ENCODE measurements at places on chromosomes 6 and 20.

DNA sequence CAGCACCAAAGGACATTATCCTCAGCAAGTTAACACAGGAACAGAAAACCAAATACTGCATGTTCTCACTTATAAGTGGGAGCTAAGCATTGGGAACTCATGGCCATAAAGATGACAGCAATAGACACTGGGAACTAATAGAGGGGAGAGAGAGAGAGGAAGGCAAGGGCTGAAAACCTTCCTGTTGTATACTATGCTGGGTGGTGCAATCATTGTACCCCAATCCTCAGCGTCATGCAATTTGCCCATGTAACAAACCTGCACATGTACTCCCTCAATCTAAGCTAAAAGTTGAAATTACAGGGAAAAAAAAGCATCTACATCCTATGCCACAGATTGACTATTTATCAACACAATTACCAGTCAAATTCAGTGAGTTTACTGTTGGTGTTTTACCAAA is 20.0 kb upstream of the VNN1 start:
- DNase-seq = no peak

GRCh38 chr6:156866220-156867015 is 89.2 kb downstream of the ARID1B start:
- peak; percentile 46 for DNase-seq

GRCh38 chr20:41897708-41898107 is 279.5 kb upstream of the CHD6 start:
- no peak for DNase-seq

DNA sequence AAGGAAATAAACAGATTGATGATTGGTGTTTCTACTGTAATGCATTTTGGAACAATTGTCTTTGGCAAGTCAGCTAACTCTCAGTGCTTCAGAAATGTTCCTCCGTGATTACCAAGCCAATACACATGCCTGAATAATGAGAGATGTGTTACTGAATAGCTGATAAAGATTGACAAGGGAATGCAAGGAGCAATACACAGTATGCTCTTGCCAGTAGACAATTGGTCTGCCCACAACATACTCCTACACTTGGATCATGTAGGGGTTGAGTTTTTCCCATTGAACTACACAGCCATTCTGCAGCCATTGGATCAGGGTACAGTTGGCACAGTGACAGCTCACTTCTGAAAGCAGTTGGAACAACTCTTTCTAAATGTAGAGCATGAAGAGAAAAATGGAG is 5.6 kb upstream of the GJB7 start:
- DNase-seq = no peak

GRCh38 chr6:109348226-109348625 is 34.0 kb downstream of the CD164 start:
- DNase-seq = no peak

- DNase-seq = no peak
Measured at GRCh38 chr6:157213426-157213825, 109.9 kb downstream of the TMEM242 start.

DNA sequence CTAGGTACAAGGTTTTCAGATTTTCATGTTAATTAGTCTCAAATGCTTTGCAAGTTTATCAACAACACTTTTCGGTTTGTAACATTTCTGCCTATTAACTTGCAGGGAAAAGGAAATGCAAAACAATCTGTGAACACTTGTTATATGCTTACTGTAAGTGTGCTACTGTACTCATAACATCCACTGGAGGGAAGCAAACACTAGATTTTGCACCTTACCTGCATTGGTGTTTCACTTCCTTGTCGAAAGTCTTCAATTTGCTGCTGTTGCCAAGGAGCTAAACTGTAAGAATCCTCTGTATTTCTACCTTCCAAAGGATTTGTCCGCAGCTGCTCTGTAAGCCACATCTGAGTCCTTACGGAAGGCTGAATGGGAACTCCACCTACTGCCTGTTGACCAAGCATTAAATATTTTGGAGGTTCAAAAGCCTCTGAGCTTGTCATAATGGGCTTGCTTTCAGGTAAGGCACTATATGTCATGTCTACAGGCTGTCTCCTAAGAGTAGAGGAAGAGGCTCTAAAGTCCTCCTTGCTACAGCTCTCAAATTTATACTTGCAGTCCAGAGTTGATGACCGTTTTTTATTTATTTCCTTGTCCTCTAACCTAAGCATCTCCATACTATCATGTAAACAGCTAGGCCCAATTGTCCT is 17.3 kb downstream of the PLN start:
- DNase-seq = no peak

- no peak for DNase-seq
Measured at GRCh38 chr6:30656513-30656912, 9.6 kb downstream of the C6orf136 start.

DNA sequence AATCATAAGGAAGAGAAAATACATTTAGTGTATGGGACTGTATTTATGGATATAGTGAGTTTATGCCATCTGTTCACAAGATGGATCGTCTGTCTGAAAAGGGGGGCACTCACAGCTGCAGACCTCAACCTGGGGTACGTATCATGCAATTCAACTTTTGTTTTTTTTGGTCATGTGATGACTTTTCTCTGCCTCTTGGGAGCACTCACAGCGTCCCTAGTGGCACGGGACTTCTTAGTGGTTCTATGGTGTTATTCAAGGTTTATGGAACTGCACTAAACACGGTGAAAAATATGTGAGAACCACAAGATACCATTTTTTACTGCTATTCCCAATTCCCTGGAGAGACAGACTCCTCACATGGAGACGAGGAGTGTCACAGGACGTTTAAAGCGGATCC is 60.4 kb upstream of the MPC1 start:
- no peak for DNase-seq

All from fibroblast of mammary gland (primary cell).